ENCODE measurements at places on chromosomes 5 and 9. TPM values are rescaled to one million over a fixed set of nuclear protein-coding genes. Genes with fewer than 3 reads are reported as not detected.

- no peak for DNase-seq
These were observed 70.9 kb downstream of the SETX start for GRCh38 chr9:132283863-132284262.

- no peak for DNase-seq
These were observed 41.9 kb downstream of the LIX1 start for GRCh38 chr5:97100476-97100875.

DNA sequence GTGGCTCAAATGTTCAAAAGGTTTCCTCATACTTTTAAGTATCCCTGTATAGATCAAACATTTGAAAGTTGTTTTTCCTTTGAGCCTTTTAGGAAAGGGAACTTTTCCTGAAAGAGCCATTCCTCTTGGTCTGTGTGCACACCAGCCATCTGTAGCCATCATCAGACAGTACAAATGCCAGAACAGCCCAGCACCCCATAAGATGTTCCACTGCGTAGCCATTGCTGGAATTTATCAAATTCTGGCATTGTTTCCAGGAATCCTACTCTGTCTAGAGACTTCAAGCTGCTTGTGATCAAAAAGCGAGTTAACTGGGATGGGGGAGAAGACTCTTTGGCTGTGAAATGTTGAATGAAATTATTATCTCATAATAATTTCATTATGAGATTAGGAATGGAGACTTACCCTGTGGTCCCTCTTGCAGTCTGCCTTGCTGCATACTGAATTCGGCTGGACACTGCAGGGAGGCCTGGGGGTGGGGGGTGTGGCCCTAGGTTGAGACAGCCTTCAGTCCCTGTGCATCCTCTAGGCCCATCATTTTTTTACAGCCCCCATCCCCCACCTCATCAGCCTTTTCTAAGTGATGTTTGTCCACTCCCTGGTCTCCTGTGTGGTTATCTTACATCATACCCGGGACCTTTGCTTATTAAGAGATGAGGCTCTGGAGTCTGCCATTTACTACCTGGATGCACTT is 99.8 kb downstream of the RALGPS1 start:
- DNase-seq = no peak

DNA sequence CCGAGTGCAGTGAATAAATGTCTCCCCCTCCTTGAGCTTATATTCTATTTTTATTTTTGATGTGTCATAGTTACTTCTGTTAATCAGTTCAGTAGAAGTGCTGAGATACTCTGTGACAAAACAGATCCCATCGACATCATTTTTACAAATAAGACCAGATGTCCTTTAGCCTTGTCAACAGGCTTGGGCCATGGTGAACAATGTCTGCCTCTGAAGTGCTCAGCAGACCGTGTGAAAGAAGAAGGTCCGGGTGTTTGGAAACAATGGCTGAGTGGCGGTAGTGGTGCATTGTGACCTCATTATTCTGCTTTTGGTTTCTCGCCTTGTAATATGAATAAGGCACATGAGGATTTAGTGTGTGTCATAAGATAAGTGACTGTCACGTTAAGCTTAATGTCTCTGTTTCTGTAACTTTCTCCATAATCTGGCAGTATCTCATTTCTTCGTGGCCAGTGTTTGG is 71.2 kb downstream of the SYK start:
- DNase-seq = no peak

GRCh38 chr5:77627869-77628674 is 10.4 kb downstream of the OTP start:
- no peak for DNase-seq

DNA sequence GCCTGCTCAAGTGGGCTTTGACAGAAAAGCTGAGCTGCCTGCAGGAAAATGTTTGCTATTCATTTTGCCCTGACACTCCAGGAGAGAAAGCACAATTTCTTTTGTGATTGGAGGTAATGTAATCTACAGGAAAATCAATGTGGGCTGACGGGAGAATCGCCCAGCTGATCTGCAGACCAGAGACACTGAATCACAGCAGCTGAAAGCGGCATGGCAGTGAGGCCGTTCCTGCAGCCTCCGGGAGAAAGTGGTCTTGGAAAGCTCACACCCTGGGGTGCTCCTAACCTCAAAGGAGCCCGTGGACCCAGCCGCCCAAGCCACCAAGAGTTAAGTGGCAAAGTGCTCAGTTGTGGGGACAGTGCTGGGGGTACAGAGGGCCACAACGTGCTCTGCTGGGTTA is 593.6 kb downstream of the BNC2 start:
- no peak for DNase-seq

GRCh38 chr5:142958944-142959682 is 188.9 kb downstream of the ARHGAP26 start:
- no peak for DNase-seq

GRCh38 chr9:71733176-71733575 is 35.1 kb downstream of the CEMIP2 start:
- peak; percentile 45 for DNase-seq

DNA sequence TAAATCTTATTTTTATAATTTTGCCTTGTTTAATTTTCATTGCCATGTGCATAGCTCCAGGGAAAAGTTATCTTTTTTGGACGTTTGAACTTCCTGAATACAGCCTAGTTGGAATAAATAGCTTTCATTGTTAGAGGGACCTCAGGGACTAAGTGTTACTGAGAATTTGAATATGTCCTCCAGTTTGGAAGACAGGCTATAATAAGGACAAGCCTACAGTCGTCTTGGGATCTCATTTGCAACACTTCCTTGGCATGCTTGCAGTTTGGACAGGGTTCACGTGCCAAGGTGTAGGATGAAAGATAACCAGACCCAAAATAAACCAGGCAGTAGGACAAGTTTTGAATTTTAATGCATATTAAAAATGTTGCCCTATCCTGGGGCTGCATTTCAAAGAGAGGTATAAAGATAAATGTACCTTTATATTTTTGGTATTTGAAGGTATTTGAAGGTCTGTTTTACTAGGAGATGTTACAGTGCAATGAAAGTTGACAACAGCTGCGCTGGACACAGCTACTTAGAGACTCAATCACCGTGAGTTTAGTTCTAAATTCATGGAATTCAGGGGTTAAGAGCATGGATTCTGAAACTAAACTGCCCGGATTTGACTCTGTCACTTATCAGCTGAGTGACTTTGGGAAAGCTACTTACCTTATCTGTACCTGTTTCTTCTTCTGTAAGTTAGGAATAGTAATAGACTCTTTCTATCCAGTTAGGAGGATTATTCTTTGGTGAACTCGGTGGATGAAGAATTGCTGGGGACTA is 134.1 kb downstream of the ACTBL2 start:
- no peak for DNase-seq

- DNase-seq = no peak
These were observed 403.7 kb upstream of the DAP start for GRCh38 chr5:11164531-11165294.

DNA sequence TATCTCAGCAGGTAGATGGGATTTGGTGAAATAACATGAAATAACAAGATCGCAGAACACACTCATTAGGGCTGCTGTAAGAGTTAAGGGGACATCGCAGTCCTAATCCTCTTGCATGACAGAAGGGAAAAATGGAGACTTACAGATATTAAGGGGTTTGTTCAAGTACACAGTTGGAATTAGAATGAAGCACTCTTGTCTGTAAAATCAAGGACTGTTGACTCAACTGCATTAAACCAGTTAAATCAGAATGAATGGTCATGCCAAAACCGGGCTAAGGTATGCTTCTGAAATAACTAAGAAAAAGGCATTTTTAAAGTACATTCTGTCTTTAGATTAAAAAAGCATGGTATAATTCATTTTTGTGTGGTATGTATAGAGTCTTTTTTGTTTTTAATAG is 95.9 kb downstream of the FBXL7 start:
- no peak for DNase-seq

- DNase-seq = no peak
These were observed 617.4 kb downstream of the BRINP1 start for GRCh38 chr9:118751848-118752223.

GRCh38 chr9:133943781-133944745 is 48.1 kb downstream of the VAV2 start:
- peak; percentile 93 for DNase-seq

DNA sequence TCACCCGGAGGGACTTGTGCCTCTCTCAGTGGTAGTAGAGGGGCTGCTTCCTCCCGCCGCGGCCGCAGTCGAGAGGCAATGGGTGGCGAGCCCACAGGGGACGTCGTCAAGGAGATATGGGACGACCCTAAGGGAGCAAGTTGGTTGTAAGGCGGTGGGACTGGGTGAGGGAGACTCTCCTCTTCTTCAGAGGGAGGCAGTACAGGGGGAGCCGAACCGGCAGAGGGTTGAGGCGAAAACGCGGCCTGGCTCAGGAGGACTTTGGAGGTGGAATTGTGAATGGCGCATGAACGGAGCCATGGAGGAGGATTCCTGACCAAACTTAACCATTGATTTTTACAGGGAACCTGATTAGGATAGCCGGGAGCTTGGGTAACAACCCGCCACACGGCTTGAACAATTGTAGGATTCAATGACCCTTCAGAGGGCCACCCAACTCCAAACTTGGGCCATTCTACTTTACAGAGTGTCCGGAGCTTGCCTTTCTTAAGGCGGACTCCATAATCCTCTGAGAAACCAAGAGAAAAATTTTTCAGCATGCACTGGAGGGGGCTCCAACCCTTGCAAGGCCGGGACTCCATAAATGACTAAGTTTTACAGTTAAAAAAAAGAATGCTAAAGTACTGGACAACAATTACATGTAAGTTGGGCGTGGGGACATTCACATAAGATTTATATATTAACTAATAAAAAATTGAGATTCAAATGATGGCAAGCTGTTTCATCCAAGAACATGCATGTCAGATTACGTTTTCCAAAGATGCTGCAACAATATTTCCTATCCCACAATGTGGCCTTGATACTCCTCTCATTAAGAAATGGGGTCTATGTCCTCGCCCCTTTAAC is 19.4 kb upstream of the RHOBTB3 start:
- DNase-seq = no peak

DNA sequence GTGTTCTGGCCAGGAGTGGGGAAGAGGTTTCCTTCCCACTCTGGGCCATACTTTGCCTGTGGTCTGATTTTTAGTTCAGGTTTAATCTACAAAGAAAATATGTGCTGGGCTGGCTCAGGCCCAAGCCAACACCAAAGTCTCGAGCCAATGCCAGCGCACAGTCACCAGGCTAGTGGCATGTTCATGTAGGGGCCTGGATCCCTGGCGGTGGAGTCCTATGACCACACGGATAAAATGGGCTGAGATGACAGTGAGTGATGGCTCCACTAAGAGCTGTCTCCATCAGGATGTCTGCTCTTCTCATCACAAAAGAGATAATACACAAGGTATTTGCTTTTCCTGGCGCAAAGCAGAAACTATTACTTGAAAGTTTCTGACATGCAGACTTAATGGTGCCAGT is 92.9 kb upstream of the PTPN3 start:
- peak; percentile 28 for DNase-seq

GRCh38 chr9:116370556-116370955 is 217.0 kb downstream of the PAPPA start:
- no peak for DNase-seq

- peak; percentile 7 for DNase-seq
These were observed 1.9 kb downstream of the SLC31A2 start for GRCh38 chr9:113152699-113153098.

- DNase-seq = no peak
These were observed 50.7 kb upstream of the ELL2 start for GRCh38 chr5:96012399-96012798.

GRCh38 chr5:137034764-137035479 is 464.2 kb downstream of the SPOCK1 start:
- no peak for DNase-seq

DNA sequence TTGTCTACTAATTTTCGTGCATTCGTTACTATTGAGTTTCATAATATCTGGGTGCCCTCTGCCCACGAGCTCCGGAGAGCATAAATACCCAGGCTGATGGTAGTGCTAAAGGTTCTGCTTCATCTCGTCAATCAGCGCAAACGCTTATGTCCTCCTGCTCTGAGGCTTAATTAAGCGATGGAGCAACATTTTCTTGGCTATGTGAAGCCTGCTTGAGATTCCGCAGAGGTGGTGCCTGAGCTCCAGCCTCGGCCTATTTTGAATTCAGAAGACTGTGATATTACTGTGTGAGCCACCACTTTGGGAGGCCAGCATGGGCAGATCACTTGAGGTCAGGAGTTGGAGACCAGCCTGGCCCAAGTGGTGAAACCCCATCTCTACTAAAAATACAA is 44.8 kb downstream of the ANXA2R start:
- peak; percentile 39 for DNase-seq

The SMIM33 gene
- not detected for total RNA-seq

The DMRT3 gene
- total RNA-seq = not detected

The CD72 gene
- 0.10 TPM for total RNA-seq

The FBN2 gene
- 0.59 TPM for total RNA-seq

The MARVELD2 gene
- total RNA-seq = 2.5 TPM

The TRIM36 gene
- 3.5 TPM for total RNA-seq

The ACOT12 gene
- total RNA-seq = not detected

The CLK4 gene
- total RNA-seq = 13.9 TPM

Measured in RPMI7951 (cell line).